ENCODE measurements at places on chromosomes 13 and 19.

- DNase-seq = no peak
These were observed 13.9 kb downstream of the LSM4 start for GRCh38 chr19:18308948-18309325.

DNA sequence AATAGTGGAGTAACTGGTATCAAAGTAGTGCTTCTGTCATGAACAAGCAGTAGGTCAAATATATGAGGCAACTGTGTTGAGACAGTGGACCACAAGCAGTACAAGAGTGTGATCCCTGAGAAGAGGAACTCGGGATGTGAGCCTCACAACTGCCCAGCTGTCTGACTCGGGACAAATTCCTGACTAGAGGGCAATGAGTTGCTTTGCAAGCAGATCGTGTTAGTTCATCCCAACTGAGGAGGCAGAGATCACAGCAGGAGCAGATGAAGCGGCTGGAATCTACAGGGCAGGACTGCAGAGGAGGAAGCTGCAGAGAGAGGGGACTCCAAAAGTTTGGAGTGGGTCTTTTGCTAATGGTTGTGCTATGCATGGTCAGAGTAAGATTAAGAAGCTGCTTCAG lies 741.1 kb downstream of the DIAPH3 start:
- no peak for DNase-seq

- no peak for DNase-seq
These were observed 66.7 kb upstream of the PRR20A start for GRCh38 chr13:57073983-57074382.

DNA sequence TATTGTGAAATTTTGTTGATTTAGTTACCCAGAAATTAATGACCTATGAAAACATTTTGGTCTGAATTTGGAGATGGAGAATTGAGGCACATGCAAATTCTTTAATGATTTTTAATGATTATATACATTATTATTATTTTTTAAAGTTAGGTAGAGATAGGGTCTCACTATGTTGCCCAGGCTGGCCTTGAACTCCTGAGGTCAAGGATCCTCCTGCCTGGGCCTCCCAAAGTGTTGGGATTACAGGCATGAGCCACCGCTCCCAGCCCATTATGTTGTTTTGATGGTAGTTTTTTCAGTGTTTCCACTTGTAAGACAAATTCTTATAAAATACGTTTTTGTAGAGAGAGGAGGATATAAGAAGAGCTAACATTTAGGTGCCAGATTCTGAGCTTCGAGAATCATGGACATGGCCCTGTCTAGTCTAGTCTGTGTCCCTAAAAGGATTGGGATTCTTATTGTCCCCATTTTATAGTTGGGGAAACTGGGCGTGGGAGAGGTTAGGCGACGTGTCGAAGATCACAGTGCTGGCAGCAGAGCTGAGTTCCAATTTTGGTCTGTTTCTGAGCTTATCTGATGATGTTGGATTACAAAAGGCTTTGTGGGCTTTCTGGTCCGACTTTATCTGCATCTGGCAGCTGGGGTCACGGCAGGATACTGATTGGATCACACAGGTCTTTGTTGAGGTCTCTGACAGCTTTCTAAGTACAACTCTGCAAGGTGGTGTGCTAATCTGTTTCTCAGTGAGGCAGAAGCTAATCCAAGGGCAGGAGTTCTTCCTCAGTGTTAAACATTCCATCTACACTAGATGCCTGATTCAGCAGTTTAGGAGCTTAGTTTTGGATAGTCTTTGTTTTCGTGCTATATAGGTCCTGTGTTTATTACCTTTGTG lies 7.5 kb upstream of the WDR88 start:
- no peak for DNase-seq

DNA sequence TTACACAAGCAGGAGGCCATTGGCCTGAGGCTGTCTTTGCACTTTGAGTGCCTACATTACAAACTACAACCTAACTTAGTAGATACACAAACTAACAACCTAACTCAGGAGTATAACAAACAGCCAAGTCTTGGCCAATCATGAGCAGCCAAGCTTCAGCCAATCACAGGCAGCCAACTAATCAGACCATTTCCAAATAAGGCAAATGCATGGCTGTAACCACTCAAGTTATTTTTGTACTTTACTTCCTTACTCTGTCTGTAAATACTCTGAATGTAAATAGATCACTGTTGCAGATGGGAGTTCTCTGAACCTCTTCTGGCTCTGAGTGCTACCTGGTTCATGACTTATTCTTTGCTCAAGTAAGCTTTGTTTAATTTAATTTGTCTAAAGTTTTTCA lies 748.1 kb upstream of the SGCG start:
- DNase-seq = no peak

DNA sequence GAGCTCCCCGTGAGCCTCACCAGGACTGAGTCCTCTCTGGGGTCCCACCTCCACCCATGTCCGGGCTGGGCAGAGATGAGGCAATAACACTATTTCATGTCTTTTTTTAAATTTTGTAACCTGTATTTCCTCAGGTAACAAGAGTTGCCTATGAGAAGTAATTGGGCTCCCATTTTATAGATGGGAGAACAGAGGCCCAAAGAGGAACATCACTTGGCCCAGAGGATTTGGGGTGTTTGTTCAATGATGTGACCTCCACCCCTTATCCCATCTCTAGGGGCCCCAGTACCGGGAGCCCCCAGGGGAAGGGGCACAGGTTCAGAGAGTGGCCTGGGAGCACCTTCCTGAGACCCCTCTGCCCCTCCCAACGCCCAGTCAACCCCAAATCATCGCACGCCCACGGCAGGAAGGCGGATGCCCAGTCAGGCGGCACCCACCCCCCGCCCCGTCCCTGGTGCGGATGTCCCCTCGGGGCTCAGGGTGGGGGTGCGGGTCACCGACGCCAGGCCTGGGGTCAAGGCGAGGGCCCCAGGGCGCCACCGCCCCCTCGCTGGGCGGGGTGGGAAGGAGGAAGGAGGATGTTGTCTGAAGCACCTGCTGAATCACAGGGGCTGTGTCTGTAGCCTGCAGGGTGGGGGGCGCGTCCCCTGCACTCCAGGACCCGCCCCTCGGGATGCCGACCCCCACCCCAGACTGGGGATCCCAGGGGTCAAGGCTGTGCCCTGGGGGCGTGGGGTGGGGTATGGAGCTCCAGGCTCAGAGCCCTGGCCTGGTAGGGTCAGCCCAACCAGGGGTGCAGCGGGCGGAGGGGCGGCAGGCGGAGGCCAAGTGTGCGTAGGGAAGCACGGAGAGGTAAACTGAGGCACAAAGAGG lies 9.0 kb upstream of the CIRBP start:
- no peak for DNase-seq

DNA sequence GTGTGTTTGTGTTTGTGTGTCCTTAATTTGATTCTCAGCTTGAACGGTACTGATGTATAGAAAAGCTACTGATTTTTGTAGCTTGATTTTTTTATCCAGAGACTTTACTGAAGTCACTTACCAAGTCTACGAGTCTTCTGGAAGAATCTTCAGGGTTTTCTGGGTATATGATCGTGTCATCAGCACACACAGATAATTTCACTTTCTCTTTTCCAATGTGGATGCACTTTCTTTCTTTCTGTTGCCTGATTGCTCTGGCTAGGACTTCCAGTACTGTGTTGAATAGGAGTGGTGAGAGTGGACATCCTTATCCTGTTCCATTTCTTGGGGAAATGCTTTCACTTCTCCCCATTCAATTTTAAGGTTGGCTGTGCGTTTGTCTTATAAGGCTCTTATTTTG lies 7.9 kb upstream of the LILRB1 start:
- DNase-seq = no peak

- no peak for DNase-seq
These were observed 372.4 kb downstream of the SUCLA2 start for GRCh38 chr13:47628666-47629065.

Data from C1 segment of cervical spinal cord (tissue), 14 donors.